ENCODE measurements at places on chromosomes 5 and 9.

DNA sequence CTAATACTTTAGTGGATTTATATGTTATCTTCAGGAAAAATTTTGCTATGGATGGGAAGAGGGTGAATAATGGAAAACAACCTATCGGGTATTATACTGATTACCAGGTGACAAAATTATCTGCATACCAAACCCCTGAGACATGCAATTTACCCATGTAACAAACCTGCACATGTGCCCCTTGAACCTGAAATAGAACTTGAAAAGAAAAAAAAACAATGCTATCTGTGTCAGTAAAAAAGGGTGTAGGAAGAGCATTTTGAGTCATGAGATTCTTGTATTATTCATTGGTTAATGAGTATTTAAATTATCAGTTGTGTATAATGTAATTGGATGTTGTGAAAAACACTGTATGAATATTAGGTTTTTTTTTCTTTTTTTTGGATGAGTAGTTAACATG lies 75.4 kb downstream of the PRR16 start:
- no peak for DNase-seq

DNA sequence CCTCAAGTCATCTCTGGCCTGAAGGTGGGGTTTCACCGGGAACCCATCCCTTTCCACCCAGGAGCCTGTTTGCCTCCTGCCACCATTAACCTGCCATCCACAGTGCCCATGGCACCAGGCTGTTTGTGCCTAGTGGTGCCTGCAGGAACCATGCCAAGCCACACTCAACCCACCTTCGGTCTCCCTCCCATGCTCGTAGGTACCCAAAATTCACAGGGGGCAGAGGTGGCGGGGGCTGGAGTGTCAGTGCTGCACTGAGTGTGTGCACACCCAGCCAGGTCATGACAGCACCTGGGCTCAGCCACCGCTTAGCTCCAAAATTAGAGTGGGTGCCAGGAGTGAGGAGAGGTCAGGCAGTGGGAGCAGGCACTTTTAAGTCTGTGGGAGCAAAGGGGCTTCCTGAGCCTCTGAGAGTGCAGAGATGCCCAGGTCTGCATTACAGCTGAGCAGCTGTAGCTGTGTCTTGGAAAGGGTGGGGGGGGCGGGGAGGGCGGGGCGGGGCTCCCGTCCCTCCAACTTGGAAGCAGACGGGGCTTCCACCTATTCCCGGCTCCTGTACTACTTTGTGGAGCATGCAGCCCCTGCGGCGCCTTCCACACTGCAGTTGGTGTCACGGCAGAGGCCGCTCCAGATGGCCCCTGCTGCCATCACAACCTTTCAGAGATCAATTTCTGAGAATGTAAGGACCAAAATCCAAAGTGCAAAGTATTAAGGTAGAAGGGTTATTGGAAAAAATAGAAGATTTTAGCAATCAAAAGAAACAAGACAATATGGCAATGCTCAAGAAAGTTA lies 2396.8 kb upstream of the C9orf72 start:
- no peak for DNase-seq

GRCh38 chr5:179431221-179431824 lies 86.1 kb upstream of the ADAMTS2 start:
- no peak for DNase-seq

DNA sequence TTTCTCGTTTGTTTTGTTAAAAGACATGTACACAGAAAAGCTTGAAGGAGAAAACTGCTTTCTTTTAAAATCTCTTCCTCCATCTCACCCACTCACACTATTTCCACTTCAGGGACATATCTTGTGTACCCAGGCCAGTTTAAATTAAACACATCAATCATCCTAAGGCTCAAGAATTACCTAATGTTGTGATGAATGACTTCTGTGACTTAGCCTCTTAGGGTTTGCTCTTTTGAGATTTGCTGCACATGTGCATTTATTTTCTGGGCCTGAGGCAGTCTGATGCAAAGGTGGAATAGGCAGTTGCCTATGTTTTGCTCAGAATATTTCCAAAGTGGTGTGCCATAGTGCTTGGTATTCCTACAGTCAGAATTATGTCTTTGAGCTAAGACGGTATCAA lies 439.9 kb upstream of the CHD1 start:
- no peak for DNase-seq

GRCh38 chr9:95783426-95783975 lies 92.0 kb upstream of the ERCC6L2 start:
- DNase-seq = no peak

Data from stimulated activated CD4-positive, alpha-beta T cell treated with anti-CD3 and anti-CD28 coated beads, Interleukin-1b, Interleukin-23, amount 100 ng/mL, for 1 hour (primary cell).